ENCODE measurements at places on chromosomes 12 and 14.

DNA sequence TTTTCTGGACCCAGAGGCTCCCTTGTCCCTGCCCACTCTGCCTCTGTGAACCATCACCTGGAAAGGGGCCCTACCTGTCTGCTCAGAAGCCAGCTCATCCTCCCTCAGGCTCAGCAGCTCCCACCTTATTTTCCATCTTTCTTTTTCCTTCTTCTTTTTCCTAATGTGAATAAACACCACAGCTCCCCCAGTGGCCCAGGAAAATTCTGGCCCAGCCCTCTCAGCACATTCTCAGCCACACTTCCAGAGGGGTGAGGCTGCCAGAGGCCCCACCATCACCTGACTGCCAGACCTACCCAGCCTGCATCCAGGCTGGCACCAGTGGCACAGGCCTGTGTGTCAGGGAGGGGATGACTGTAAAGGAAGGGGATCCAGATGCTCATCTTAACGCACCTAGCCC, 23.0 kb downstream of the ZFHX2 start:
- DNase-seq = peak; percentile 76

GRCh38 chr14:100540926-100541620, 46.1 kb downstream of the BEGAIN start:
- DNase-seq = peak; percentile 77

DNA sequence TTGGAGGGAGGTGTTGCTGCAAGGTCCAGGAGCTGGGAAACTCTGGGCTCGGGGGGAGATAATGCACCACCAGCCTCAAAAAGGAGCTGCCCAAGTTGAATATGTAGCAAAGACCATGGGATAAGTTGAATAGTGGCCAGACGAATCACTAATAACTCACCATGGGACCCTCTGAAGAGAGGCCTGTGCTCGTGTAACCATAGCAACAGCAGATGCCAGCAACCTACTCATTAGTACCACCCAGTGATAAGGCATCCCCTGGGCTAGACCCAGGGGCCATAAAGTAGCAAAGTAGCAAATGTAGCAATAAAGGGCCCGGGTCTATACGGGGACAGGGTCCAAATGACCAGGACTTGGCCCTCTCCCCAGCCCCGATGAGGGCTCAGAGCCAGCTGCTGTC, 328.0 kb downstream of the DPF3 start:
- DNase-seq = no peak

DNA sequence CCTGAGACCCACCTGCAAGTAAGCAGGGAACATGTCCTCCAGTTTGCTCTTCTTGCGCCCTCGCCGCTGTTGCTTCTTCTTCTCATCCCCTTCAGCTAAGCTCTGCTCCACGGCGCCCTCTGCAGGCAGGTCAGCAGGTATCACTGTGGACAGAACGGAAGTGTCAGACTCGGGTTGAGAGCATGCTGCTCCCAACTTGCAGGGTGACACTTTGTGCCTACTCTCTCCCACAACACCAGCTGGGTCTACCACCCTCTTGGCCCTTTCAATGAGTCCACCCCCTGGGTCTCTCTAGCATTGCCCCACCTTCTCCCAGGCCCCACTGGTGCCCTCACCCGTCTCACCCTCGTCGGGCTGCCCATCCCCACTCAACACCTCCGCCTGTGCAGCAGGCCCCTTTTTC, 16.7 kb downstream of the KMT2D start:
- peak; percentile 90 for DNase-seq

- no peak for DNase-seq
Observed at GRCh38 chr12:48157889-48158370, 615 bp upstream of the ASB8 start.

- no peak for DNase-seq
Observed at GRCh38 chr12:52582971-52583456, 9.4 kb upstream of the KRT74 start.

DNA sequence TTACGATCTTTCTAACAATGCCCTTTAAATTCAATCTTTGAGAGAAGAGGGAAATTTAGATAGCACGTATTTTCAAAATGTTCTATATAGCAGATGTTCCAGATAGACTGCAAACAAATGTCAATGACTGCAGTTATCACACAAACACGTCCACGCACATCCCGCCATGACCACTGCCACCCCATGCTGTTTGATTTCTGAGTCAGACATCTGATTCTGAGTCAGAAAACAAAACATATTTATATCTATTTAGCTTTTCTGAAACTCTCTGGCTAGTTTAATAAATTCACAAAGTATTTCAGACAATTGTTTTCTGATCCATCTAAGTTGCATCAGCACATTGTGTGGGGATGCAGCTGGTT, 105.9 kb upstream of the BCAT1 start:
- no peak for DNase-seq

- no peak for DNase-seq
Observed at GRCh38 chr14:64400829-64401459, 12.8 kb downstream of the MTHFD1 start.

GRCh38 chr14:102316338-102316742, 3.2 kb upstream of the ZNF839 start:
- peak; percentile 26 for DNase-seq

DNA sequence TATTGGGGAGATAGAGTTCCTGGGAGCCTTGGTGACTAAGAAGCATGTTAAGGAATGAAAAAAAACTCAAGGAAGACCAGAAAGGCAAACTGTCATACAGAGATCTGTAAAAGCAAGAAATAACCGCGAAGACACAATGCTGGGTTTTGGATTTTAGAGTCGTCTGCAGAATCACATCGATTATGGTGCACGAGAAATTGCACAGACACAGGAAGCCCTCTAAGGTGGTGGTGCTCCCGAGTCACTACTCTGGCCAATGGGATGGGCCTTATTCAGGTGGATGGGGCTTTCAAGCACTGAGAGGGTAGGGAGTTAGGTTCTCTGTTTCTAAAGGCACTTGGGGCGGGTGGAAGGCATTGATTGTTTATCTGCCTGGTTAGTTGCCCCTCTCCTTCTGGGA, 10.3 kb upstream of the FLVCR2 start:
- no peak for DNase-seq

DNA sequence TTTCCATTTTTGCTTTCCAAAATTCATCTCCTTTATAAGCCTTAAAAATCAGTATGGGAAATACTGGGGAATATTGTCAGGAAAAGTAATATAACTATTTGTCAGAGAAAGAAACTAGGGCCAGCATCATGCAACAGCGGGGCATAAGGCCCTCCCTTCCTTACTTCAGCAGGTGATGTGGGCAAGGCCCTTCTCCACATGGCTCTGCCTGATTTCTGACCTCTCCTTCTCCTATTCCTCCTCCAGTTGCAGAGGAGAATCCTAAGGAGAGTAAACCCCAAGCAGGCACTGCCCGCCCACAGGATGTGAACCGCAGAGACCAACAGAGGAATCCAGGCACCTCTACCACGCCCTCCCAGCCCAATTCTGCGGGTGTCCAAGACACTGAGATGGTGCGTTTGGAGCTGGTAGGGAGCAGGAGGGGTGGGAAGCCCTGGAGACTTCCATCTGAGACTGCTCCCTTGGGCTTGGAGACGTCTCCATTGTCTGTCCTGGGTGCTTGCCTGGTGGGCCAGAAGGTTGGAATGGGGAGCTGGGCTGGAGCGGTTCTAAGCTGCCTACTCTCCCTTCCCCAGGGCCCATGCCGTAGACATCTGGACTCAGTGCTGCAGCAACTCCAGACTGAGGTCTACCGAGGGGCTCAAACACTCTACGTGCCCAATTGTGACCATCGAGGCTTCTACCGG, 2.7 kb upstream of the SOAT2 start:
- DNase-seq = no peak

GRCh38 chr12:121013715-121014114, 2.6 kb downstream of the C12orf43 start:
- no peak for DNase-seq

DNA sequence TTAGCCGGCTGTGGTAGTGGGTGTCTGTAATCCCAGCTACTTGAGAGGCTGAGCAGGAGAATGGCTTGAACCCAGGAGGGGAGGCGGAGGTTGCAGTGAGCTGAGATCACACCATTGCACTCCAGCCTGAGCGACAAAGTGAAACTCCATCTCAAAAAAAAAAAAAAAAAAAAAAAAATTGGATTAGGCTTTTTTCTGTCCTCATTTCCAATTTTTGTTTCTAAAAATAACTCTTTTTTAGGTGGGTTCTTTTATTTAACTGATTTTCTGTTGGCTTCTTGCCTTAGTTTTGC, 863.7 kb downstream of the LRFN5 start:
- DNase-seq = no peak

DNA sequence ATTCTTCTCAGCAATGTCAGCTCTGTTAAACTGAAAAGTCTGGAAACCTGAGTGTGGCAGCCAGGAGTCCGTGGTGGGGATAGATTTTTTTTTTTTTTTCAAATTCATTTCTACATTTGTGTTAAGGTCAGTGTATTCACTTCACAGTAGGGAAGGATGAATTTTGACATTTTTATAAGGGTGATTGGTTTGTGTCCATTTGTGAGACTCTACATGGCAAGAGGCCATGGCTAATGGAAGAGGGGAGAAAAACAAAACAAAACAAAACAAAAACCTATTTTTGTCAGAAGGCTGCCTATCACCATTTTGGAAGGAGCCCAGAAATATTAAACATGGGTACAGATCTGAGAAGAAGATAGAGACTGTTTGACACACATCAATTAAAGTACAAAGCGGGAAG, 176.1 kb downstream of the RMST start:
- DNase-seq = no peak

DNA sequence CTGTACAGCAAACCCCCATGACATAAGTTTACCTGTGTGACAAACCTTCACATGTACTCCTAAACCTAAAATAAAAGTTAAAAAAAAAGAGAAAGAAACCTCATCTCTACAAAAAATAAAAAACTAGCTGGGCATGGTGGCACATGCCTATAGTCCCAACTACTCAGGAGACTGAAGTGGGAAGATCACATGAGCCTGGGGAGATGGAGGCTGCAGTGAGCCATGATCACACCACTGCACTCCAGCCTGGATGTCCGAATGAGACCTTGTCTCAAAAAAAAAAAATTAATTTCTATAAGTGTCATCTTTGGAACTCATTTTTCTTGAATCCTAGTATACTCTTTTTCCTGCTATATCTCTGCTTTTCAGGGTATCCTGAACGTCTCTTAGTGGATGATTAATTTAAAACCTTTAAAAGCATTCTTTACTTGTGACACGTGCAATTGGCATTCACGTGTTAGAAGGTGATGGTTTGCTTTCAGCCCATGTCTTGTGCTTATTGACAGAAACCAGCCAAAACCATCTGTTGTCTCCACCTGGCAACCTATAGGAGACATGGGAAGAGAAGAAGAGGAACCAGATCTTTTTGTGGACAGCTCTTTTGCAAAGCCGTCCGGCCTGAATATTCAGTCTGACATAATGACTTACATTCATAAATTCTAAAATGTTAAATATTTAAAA, 30.6 kb upstream of the PPFIBP1 start:
- DNase-seq = no peak

GRCh38 chr12:60752589-60752988, 1156.8 kb downstream of the SLC16A7 start:
- DNase-seq = no peak

- DNase-seq = no peak
Observed at GRCh38 chr12:66620026-66620425, 58.9 kb downstream of the GRIP1 start.

DNA sequence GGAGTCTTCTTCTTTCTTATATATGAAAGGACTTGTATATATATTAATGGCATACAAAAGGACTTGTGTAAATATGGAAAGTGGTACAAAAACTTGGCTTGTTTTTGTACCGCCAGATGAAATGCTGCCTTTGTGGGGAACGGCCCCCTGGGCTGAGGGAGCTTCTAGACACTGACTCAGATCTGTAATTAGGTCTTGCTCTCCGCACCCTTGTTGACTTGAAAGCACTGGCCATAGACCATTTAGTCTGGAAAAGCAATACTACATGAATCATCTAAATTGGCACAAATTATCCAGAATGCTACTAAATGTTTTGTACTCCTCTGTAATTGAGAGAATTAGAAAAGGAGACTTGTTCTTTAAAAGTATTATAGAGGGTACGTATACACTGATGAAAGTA, 399.9 kb upstream of the RGS6 start:
- DNase-seq = peak; percentile 81

- DNase-seq = no peak
Observed at GRCh38 chr12:15815730-15816129, 26.5 kb upstream of the EPS8 start.

DNA sequence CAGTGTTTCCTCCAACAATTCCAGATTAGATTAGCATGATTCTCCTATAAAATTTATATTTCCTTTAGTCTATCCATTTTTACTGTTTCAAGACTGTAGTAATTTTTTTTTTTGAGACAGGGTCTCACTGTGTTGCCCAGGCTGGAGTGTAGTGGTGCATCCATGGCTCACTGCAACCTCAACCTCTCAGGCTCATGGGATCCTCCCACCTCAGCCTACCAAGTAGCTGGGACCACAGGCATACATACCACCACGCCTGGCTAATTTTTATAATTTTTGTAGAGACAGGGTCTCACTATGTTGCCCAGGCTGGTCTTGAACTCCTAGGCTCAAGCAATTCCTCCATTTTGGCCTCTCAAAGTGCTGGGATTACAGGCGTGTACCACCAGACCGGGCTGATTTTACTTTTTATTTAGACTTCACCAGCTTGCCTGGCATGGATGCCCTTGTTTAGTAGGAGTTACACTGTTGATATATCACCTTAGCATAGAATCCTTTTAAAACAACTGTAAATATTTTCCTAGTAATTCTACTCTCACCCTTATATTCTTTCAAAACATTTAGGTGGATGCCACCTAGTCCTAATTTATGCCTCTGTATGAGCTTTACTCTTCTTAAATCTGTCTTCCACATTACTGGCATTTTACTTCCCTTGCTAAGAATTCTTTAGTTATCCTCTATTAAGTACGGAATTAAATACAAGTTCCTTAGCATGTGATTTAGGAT, 55.8 kb upstream of the LIMA1 start:
- DNase-seq = no peak

DNA sequence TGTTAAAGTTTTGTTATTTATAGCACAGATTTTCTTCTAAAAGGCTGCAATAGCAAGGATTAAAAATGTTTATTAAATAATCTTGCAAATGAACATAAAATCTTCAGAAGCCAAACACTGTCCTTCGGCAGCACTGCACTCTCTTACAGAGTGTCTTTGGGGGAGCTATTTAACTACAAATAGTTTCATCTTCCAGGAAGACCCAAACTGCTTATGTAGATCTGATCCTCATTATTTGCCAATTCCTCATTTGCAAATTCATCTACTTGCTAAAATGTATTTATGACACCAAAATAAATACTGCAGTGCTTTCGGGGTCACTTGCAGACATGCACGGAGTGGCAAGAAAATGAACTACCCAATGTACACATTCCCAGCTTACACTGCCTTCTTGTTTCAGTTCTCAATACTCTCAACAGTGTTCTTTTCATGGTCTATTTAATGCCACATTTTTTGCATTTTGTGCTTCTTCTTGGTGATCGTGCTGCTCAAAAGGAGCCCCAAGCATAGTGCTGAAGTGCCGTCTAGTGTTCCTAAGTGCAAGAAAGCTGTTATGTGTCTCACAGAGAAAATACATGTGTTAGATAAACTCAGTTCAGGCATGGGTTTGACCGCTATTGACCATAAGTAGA, 128.1 kb downstream of the PRKD1 start:
- no peak for DNase-seq

GRCh38 chr14:84432676-84433075, 1097.3 kb upstream of the FLRT2 start:
- DNase-seq = no peak

- peak; percentile 19 for DNase-seq
Observed at GRCh38 chr14:97166497-97166896, 369.3 kb downstream of the VRK1 start.
